Common myeloid progenitor, CD34-positive (primary cell): ENCODE measurements at places on chromosomes 6 and 20.

GRCh38 chr6:32890831-32891230 lies 36.8 kb downstream of the PSMB9 start:
- H3K36me3 ChIP-seq: no peaks in the 10 kb centered on the region
- DNase-seq: peak; percentile 41
- no peak overlapping the region for H3K4me3 ChIP-seq
- no peak overlapping the region for H3K27ac ChIP-seq
- no peaks in the 10 kb centered on the region for H3K27me3 ChIP-seq
- H3K4me1 ChIP-seq: peaks cover 19% of the 10 kb centered on the region

DNA sequence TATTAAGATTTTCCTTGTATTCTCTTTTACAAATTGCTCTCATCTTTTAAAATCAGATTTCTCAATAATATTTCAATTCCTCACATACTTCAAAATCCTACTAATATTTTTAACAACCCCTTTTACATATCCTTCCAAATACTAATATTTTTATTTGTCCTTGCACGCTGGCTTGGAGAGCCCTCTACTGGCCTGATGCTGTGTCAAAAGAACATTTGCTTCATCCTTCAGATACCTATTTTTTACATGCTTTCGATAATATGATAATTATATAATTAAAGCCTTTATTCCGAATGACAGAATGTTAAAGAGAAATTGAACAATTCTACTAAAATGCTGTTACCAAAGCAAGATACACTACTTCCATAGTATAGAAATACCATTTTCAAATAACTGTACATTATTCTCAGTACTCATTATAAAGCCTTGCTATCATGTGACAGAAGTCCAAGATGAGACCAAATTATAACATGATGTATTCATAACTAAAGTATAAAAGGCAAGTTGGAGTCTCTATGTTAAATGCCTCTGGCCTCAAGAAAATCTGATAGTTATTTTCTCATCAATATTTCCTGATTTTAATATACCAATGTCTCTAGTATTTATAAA lies 39.0 kb upstream of the PLN start:
- H3K27me3 ChIP-seq: no peaks in the 10 kb centered on the region
- no peaks in the 10 kb centered on the region for H3K4me1 ChIP-seq
- no peak overlapping the region for H3K4me3 ChIP-seq
- peaks cover 7% of the 10 kb centered on the region for H3K36me3 ChIP-seq
- peak; percentile 19 for DNase-seq

- H3K36me3 ChIP-seq: no peaks in the 10 kb centered on the region
- H3K27ac ChIP-seq: no peak overlapping the region
- H3K27me3 ChIP-seq: no peaks in the 10 kb centered on the region
- no peak overlapping the region for H3K4me3 ChIP-seq
Observed at GRCh38 chr6:16656451-16656850, 104.8 kb downstream of the ATXN1 start.

GRCh38 chr6:140379919-140380318 lies 1005.5 kb upstream of the CITED2 start:
- H3K27me3 ChIP-seq: no peaks in the 10 kb centered on the region
- H3K36me3 ChIP-seq: no peaks in the 10 kb centered on the region
- no peaks in the 10 kb centered on the region for H3K4me1 ChIP-seq
- no peak overlapping the region for H3K27ac ChIP-seq
- H3K4me3 ChIP-seq: no peak overlapping the region

DNA sequence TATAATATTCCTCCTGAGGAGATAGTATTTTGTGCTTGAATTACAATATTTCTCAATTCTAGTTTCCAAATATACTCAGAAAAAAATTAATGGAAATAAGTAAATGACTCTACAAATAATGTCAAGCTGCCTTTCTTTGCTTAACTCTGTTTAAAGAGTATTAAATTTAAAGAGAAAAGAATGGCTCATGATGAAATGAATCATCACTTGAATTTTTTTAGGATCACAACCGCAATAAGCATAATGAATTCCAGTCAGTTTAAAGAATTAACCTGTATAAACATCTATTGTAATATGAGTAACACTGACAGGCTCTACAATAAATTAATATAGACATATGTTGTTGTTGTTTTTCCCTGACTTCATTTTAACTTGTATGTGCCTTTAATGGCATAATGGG lies 266.2 kb upstream of the ADGRB3 start:
- no peaks in the 10 kb centered on the region for H3K27me3 ChIP-seq
- no peaks in the 10 kb centered on the region for H3K36me3 ChIP-seq
- no peak overlapping the region for H3K4me3 ChIP-seq
- DNase-seq: no peak

GRCh38 chr6:140563728-140564127 lies 1189.3 kb upstream of the CITED2 start:
- H3K36me3 ChIP-seq: no peaks in the 10 kb centered on the region
- no peak overlapping the region for H3K27ac ChIP-seq
- no peak overlapping the region for H3K4me3 ChIP-seq
- no peak for DNase-seq

DNA sequence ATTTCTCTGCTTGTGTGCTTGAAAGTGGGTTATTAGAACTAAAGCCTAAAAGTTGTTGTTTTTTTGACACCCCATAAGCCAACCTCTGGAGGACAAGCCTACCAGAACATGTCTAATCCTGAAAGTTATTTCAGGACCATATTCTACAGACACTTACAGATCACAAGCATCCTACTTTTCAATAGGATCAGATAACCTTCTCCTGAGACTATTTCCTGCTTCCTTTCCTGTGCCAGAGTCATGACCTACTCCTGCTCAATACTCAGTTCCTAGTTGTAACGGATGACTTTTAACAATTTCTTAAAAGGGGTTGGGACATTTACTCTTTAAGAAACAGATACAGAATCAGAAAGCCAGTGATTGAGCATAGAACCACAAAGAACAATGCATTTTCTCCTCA lies 5.3 kb upstream of the FILIP1 start:
- H3K4me3 ChIP-seq: no peak overlapping the region
- no peak for DNase-seq
- H3K27ac ChIP-seq: no peak overlapping the region
- H3K27me3 ChIP-seq: no peaks in the 10 kb centered on the region
- H3K4me1 ChIP-seq: no peaks in the 10 kb centered on the region
- no peaks in the 10 kb centered on the region for H3K36me3 ChIP-seq

DNA sequence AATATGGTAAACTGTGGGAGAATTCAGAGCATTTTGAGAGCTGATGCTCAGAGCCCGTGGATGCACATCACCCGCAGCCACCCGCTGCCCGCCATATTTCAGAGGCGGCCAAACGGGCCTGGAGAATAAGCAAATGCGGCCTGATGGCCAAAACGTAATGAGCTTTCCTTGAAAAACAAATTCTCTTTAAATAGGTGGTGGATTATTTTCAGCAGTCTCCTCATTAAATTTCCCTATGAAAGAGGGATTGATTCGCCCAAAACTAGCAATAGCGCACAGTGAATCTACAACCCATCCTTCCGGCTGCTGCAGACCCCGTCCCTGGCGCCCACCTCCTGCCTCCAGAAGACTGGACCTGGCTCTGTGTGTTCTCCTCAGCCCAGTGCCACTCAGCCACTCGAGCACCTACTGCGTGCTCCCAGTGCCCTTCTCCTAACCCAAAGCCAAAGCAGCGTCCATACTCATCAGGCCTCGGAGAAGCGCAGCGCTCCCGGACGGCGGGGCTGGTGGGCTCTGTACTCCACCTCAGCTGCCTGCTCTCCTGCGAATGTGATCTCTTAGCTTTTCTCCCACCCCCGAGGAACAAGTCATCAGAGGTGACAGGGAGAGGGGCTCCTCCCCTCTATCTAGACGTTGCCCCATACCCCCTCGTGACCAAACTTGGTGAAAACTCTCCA lies 224.8 kb downstream of the TAF4 start:
- no peak overlapping the region for H3K4me3 ChIP-seq
- no peak overlapping the region for H3K27ac ChIP-seq
- no peaks in the 10 kb centered on the region for H3K4me1 ChIP-seq
- no peaks in the 10 kb centered on the region for H3K36me3 ChIP-seq

DNA sequence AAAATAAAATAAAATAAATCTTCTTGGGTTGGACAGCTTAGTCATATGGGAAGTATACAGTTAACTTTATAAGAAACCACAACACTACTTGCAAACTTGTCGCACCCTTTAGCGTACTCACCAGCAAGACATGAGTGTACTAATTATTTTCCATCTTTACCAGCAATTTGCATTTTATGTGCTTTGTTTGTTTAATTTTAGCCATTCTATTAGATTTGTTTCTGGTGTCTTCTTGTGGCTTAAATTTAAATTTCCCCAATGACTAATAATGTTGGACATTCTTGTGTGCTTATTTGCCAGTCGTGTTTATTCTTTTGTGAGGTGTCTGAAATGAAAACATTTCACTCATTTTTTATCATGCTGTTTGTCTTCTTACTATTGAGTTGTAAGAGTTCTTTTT lies 1172.2 kb upstream of the CITED2 start:
- H3K27ac ChIP-seq: no peak overlapping the region
- no peaks in the 10 kb centered on the region for H3K27me3 ChIP-seq
- no peaks in the 10 kb centered on the region for H3K4me1 ChIP-seq

DNA sequence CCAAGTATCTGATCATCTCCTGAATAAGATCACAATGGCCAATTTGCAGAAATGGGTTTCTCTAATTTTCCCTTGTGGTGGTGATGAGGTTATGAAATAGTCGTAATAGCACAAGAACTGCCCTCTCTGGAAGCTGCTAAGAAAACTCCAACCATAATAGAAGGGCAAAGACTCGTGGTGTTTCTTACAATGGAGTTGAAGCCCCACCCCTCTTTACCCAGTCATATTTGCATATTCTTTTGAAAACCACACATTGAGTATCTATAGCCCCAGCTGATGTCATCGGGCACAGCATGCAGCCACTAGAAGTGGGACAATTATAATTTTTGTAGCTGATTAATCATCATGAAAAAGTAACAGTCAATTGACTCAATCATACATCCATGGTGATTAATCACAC lies 452.1 kb upstream of the POU3F2 start:
- DNase-seq: no peak
- no peaks in the 10 kb centered on the region for H3K27me3 ChIP-seq
- H3K27ac ChIP-seq: no peak overlapping the region
- no peaks in the 10 kb centered on the region for H3K4me1 ChIP-seq
- H3K4me3 ChIP-seq: no peak overlapping the region
- no peaks in the 10 kb centered on the region for H3K36me3 ChIP-seq

DNA sequence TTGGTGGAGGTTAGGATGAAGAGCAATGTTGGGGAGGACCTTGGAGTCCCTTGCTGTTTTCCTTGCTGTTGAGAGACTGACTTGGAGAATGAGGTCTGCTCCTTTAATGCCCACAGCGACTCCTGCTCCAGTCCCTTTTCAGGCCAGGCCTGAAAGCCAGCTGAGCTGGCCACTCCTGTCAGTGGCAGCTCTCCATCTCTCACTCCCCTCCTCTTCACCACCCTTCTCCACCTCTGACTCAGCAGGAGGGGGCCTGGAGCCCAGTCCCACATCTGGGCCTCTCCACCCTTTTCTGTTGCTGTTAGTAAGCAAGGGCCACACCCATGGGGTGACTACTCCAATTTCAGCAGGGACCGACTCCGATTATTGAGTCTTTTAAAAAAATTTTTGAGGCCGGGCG lies 2.2 kb downstream of the SNX21 start:
- H3K4me3 ChIP-seq: no peak overlapping the region
- H3K27ac ChIP-seq: no peak overlapping the region

DNA sequence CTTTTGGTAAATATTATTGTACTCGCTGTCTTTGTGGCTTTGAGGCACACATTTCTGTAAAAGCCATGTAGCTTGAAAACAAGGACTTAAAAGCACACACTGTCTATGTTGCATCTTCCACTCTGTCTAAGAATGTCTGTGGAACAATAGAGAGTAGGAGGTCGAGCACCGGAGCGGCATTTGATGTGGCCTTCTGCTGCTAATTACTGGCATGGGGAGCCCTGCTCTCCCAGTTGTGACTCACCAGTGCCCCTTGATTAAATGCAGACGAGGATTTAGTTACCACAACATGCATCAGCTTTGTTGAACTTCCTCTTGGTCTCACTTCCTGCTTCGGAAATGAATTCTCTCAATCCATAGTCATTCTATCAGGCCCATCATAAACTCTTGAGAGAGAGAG lies 680.7 kb upstream of the SLC35B3 start:
- no peaks in the 10 kb centered on the region for H3K27me3 ChIP-seq
- no peak overlapping the region for H3K4me3 ChIP-seq
- H3K27ac ChIP-seq: no peak overlapping the region
- DNase-seq: no peak
- H3K4me1 ChIP-seq: no peaks in the 10 kb centered on the region
